ENCODE measurements at places on chromosomes 6 and 20.

GRCh38 chr6:119443993-119444641 is 94.6 kb upstream of the MAN1A1 start:
- DNase-seq = no peak

DNA sequence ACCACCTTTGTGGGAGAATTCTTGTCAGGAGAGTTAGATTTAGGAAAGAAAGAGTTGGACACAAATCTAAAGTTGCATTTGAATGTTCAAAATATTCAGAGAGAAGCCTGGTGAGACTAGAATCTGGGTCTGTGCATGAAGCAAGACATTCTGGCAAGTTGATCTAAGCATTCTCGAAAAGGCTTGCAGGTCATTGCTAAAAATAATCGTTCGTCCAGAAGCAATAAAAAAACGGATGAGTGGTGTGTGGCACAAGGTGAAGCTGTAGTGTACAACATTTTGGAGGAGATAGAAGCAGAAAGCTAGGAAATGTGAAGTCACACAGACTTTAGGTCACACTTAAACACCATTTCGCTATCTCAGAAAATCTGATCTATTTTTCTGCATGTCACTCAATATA is 114.9 kb upstream of the IFNGR1 start:
- DNase-seq = no peak

- peak; percentile 18 for DNase-seq
Observed at GRCh38 chr20:47785311-47785853, at the start of gene SULF2. SULF2 (minus strand) TSS chr20:47785481; CDS start chr20:47757363, 28,118 bp downstream.

DNA sequence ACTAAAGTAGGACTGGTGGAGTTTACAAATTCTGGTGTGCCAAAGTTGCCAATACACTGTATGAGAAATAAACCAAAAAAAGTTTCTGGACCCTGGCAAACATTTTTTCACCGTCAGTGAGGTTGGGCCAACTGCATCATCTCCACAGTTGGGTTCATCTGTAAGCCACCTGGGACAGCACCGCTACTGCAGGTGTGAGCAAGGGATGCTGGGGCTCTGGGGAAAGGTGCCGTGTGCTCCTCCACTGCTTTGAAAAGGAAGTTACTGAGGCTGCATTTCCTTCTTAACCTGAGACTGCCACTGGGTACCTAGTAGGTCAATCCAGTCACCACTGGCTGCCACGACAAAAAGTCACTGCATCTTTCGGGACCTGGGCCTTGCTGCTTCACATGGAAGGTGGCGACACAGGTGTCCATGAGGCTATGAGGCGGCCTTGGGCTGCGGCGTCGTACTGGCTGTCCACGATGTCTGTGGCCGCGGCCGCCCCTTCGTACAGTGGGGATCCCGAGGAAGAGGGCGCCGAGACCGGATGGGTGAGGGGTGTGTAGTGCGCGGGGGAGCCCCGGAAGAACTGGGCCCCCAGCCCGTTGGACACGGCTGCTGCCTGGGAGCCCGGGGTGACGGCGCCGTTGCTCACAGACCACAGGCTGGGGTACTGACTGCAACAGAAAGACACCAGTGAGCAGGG is 9.6 kb downstream of the TBXT start:
- no peak for DNase-seq

DNA sequence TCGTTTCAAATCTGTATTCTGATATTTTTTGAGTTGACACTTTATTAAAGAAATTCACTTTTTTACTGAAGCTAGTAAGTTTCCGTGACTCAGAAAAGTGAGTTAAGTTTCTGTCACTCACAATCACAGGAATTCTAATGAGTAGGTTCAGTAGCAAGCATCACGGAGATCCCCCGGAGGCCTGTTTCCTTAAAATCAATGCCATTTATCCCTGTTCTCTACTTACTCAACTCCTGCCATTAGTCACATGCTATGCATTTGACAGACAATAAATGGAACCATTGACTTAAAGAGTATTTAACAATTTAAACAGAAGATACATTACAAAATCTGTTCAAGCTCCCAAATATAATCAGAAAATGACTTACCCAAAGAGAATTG is 9.1 kb downstream of the SLC18B1 start:
- DNase-seq = no peak

GRCh38 chr6:71444222-71444621 is 155.6 kb downstream of the OGFRL1 start:
- no peak for DNase-seq

DNA sequence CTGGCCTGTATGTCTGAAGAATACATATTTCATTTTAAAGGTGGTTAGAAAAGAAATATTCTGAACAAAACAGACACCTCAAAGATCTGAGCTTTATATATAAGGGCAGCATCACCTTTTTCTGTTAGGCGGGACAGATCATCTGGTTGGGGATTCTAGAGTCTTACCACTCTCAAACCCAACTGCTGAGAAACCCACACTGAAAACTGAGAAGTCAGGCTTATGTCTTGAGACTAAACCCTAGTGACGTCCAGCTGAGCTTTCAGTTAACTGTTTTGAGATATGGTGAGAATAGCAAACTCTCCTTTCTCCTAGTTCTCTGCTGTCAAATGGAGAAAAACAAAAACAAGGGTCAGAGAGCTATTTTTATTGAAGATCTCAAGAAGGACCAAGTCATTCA is 63.7 kb upstream of the CCN6 start:
- no peak for DNase-seq

DNA sequence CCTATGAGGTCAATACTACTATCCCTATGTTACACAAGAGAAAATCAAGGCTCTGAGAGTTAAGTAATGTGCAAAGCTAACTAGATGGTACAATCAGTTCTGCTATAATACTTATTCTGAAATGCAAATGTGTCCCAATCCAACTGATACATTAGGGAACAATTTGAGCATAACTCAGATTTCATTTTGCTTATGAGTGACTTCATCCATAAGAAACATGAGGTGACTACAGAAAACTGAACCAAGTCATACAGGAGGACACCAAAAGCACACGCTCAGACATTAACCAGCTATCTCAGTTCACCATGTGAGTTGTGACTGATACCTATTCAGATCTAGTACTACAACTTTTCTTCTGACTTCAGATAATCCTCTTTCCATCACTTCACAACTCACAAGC is 179.9 kb upstream of the RUNX2 start:
- DNase-seq = no peak

Measured in stimulated activated CD4-positive, alpha-beta T cell treated with anti-CD3 and anti-CD28 coated beads, Interleukin-15, amount 100 ng/mL, for 24 hours (primary cell).